Immature natural killer cell (primary cell): ENCODE measurements at places on chromosomes 6 and 20. TPM values are rescaled to one million over a fixed set of nuclear protein-coding genes. Genes with fewer than 3 reads are reported as not detected.

- no peak overlapping the region for H3K27ac ChIP-seq
- no peaks in the 10 kb centered on the region for H3K27me3 ChIP-seq
- no peak overlapping the region for H3K4me3 ChIP-seq
- no peaks in the 10 kb centered on the region for H3K36me3 ChIP-seq
Measured at GRCh38 chr6:129146902-129147301, 264.0 kb downstream of the LAMA2 start.

The HCRTR2 gene
- not detected for polyA plus RNA-seq

- peak overlapping the region; percentile 83 for H3K27ac ChIP-seq
- H3K4me3 ChIP-seq: peak overlapping the region; percentile 74
Measured at GRCh38 chr20:48689874-48690571, 137.8 kb downstream of the PREX1 start.

GRCh38 chr20:41540459-41540858 is 77.7 kb downstream of the CHD6 start:
- H3K27me3 ChIP-seq: no peaks in the 10 kb centered on the region
- no peak for DNase-seq
- peaks cover 14% of the 10 kb centered on the region for H3K4me1 ChIP-seq
- H3K4me3 ChIP-seq: no peak overlapping the region
- no peak overlapping the region for H3K27ac ChIP-seq
- H3K36me3 ChIP-seq: peaks cover 13% of the 10 kb centered on the region

The MEI4 gene
- not detected for polyA plus RNA-seq

DNA sequence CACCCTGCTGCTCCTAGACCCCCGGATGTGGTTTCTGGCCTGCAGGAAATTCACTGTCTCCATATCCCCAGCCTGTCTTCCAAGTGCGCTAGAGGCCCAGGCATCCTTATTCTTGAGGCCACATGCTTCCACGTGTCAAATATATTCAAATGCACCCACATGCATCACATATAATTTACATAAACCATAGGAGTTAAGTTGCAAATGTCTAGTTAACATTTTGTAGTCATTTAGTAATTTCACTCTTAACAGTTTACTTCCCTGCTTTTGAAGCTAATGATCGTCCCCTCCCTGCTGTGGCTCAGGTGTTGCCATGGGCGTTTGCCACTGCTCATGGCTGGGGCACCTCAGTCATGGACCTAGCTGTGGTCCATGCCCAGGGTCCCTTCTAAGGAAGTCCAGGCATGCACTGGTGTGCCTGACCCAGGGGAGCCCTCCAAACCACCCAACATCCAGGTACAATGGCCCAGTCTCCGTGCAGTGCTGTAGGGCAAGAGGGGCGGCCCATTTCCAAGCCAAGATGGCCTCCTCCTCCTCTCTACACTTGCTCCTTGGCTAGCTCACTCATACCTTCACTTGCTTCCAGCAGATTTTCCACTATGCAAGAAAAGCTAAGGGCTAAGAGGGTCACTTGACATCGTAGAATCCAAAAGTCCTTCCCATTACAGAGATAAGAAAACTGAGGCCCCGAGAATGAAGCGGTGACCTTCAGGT is 42.4 kb downstream of the FGD2 start:
- peaks cover 69% of the 10 kb centered on the region for H3K4me1 ChIP-seq
- no peak for DNase-seq

The CGA gene
- polyA plus RNA-seq: not detected

GRCh38 chr6:151002057-151002450 is 136.6 kb downstream of the MTHFD1L start:
- H3K27me3 ChIP-seq: no peaks in the 10 kb centered on the region
- no peaks in the 10 kb centered on the region for H3K4me1 ChIP-seq
- no peak overlapping the region for H3K27ac ChIP-seq

DNA sequence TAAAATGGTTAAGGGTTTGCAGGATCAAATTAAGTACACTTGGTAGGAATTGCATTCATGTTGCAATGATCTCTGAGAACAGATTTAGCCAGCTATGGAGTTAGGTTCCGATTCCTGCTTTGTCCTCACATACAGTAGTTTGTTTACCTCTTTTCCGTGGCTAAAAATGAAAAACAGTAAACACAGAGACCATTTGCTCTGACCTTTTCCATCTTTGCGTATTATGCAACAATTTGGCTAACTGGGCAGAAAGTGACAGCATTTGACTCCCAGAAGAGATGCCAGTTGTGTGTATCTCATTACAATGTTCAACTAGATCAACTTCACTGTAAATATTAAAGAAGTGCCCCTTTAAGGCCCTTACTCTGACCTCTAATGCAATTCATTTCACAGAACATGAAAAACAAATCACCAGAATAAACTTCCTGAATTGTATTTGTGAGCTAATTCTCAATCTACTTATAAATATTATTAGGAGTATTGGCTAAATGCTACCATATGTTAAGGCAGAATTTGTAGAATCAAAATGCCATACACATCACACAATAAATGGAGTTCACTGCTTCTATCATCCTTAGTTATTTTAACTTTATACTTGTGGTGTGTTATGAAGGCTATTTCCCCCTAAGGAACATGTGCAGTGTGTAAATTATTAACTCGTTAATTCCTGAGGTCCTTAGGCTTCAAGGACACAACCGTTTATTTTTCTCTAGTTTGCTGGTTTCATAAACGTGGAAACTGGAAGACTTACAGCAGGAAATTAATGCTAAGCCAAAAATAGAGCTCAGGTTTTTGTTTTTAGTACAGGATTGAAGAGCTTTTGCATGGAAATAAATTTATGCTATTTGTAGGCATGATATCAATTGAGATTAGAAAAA is 380.7 kb upstream of the CITED2 start:
- H3K4me1 ChIP-seq: no peaks in the 10 kb centered on the region
- no peak for DNase-seq
- no peak overlapping the region for H3K4me3 ChIP-seq
- H3K36me3 ChIP-seq: no peaks in the 10 kb centered on the region
- H3K27ac ChIP-seq: no peak overlapping the region

DNA sequence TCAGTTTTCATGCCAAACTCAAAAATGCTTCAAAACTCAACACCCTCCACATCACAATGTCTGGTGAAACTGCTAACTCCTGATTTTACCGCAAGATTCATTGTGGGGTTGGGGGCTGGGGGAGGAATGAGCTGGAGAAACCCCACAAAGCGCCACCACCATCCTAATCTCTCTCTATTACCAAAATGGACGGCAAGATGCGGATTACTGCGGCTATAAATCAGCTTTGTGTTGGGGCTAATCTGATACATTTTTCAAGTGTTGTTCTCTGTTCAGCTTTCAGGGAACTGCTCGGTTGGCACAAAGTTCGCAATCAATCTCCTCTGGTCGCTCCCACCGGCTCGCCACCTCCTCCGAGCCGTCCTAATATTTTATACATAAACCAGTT is 83.7 kb downstream of the TMEM242 start:
- DNase-seq: no peak
- no peak overlapping the region for H3K4me3 ChIP-seq
- H3K27me3 ChIP-seq: peaks cover 34% of the 10 kb centered on the region
- H3K4me1 ChIP-seq: peaks cover 25% of the 10 kb centered on the region

- DNase-seq: no peak
- no peak overlapping the region for H3K4me3 ChIP-seq
- H3K27me3 ChIP-seq: peaks cover 16% of the 10 kb centered on the region
- H3K36me3 ChIP-seq: no peaks in the 10 kb centered on the region
- H3K27ac ChIP-seq: no peak overlapping the region
Measured at GRCh38 chr6:17271628-17272027, 9.5 kb upstream of the RBM24 start.

The ZNF831 gene
- polyA plus RNA-seq: 8.4 TPM

DNA sequence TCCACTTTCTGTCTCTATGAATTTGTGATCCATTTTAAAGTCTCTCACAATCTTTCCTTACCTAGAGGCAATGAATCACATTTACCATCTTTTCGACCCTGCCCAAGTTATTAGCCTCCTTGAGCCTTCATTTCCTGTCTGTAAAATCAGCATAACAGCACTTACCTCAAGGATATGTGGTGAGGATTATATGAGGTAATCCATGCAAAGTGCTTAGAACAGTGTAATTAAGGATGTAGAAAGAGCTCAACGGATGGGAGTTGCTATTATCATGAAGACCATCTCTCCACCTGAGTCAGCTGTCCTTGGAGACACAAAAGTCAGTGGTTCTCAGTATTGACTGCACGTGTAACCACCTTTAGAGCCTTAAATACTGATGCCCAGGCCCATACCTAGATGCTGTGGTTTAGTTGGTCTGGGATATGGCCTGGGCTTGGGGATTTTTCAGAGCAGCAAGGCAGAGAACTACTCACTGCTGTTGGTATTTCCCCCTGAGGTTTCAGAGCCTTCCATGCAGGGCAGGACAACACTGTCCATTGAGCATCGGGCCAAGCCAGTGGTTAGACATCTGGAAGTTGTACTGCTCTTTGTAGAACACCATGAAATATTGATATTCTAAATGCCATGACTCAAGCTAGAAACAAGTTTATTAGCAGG is 55.8 kb downstream of the LYRM2 start:
- no peak for DNase-seq
- peaks cover 3% of the 10 kb centered on the region for H3K36me3 ChIP-seq
- H3K4me3 ChIP-seq: no peak overlapping the region
- H3K27ac ChIP-seq: no peak overlapping the region

DNA sequence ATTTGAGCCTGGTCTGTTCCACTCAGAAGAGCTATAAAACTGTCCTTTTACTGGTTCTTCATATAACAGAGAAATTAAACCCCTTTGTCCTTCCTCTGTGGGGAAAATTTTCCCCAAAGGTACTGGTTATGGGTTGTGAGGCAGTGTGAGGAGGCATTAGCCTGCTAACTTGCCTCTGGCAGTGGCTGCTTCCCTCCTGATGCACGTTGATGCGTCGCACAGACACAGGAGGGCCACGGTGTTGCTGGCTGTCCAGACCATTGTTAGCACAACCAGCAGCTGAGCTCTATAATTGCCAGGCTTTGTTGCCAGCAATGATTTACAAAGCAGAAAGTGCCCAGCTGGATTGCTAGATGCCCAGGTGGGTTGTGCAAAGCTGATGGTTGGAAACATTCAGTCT is 10.1 kb downstream of the AAR2 start:
- no peak overlapping the region for H3K27ac ChIP-seq
- H3K36me3 ChIP-seq: peaks cover 19% of the 10 kb centered on the region
- H3K4me1 ChIP-seq: peaks cover 6% of the 10 kb centered on the region
- no peak for DNase-seq
- no peaks in the 10 kb centered on the region for H3K27me3 ChIP-seq

The MOG gene
- polyA plus RNA-seq: not detected

The KCNQ2 gene
- 0.73 TPM for polyA plus RNA-seq

DNA sequence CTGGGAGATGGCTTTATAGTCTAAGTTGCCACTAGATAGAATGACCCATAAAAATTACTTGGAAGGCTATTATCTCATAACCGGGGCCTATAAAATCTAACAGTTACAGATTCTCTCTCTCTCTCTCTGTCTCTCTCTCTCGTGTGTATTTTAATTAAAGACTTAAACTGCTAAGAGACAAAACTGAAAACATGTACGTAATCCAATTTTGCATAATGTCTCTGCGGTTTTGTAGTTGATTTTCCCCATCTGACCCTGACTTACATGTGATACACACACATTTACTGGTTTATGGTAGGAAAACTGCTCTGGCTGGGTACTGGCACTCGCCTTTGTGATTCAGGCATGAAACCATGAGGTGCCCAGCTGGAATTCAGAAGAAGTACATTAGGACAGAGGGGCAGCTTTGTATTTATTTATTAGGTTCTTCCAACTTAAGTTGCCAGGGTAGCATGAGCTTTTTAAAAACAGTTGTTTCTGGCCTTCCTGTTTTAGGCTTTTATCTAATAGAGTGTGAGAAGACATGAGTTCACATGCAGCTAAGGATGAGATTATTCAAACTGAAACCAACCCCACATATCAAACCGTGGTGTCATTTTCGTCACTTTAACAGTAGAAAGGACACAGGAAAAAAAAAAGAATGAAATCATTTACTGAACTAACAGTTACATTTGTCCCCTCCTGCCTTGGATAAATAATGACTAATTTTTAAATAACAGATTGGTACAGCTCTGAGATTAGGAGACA is 182.5 kb downstream of the GMPR start:
- H3K27me3 ChIP-seq: peaks cover 7% of the 10 kb centered on the region
- peaks cover 35% of the 10 kb centered on the region for H3K4me1 ChIP-seq
- peak; percentile 54 for DNase-seq
- peak overlapping the region; percentile 91 for H3K27ac ChIP-seq
- peak overlapping the region; percentile 61 for H3K4me3 ChIP-seq

GRCh38 chr6:83709748-83710050 is 798 bp upstream of the SNAP91 start:
- peaks cover 16% of the 10 kb centered on the region for H3K27me3 ChIP-seq
- peaks cover 9% of the 10 kb centered on the region for H3K36me3 ChIP-seq
- H3K4me1 ChIP-seq: no peaks in the 10 kb centered on the region
- peak overlapping the region; percentile 35 for H3K4me3 ChIP-seq
- no peak overlapping the region for H3K27ac ChIP-seq

The GTSF1L gene
- polyA plus RNA-seq: not detected

The AARS2 gene
- 5.0 TPM for polyA plus RNA-seq

GRCh38 chr20:7361321-7361720 is 578.9 kb downstream of the HAO1 start:
- no peak overlapping the region for H3K4me3 ChIP-seq
- H3K27ac ChIP-seq: no peak overlapping the region
- H3K36me3 ChIP-seq: no peaks in the 10 kb centered on the region
- no peaks in the 10 kb centered on the region for H3K4me1 ChIP-seq

DNA sequence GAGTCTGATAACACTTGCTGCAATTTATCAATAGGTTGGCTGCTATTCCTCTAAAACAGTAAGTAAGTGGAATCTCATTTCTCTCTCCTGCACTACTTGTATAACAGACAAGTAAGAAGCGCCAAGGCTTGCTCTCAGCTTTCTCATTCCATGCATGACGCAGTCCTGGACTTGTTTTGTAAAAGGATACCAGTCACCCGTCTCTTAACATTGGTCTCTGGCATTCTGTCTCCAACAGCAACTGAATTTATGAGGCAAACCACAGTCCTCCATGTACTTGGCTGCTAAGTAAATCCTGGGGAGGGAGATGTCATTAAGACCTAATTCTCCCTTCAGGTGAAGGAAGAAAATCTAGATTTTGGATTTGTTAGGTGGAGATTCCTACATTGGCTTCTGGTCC is 115.4 kb downstream of the OPN5 start:
- H3K36me3 ChIP-seq: no peaks in the 10 kb centered on the region
- H3K4me1 ChIP-seq: no peaks in the 10 kb centered on the region
- no peak overlapping the region for H3K27ac ChIP-seq
- H3K4me3 ChIP-seq: no peak overlapping the region
- DNase-seq: no peak

The FOXA2 gene
- polyA plus RNA-seq: not detected

- DNase-seq: no peak
- no peak overlapping the region for H3K4me3 ChIP-seq
- no peaks in the 10 kb centered on the region for H3K36me3 ChIP-seq
- no peaks in the 10 kb centered on the region for H3K27me3 ChIP-seq
Measured at GRCh38 chr20:54806462-54806861, 331.1 kb downstream of the DOK5 start.

- no peak for DNase-seq
- H3K27me3 ChIP-seq: peaks cover 12% of the 10 kb centered on the region
- peaks cover 62% of the 10 kb centered on the region for H3K4me1 ChIP-seq
- peaks cover 45% of the 10 kb centered on the region for H3K36me3 ChIP-seq
Measured at GRCh38 chr20:49276161-49276960, 1.5 kb downstream of the ZNFX1 start.

The EFCAB8 gene
- 0.20 TPM for polyA plus RNA-seq

GRCh38 chr6:98844244-98845210 is 10.2 kb downstream of the POU3F2 start:
- peak overlapping the region; percentile 1 for H3K4me3 ChIP-seq
- peaks cover 18% of the 10 kb centered on the region for H3K4me1 ChIP-seq
- peaks cover 65% of the 10 kb centered on the region for H3K27me3 ChIP-seq

GRCh38 chr6:40922281-40922680 is 116.7 kb downstream of the UNC5CL start:
- no peaks in the 10 kb centered on the region for H3K4me1 ChIP-seq
- no peak overlapping the region for H3K4me3 ChIP-seq
- H3K27ac ChIP-seq: no peak overlapping the region
- H3K36me3 ChIP-seq: no peaks in the 10 kb centered on the region
- DNase-seq: no peak
